ENCODE measurements at places on chromosomes 4 and X.

GRCh38 chr4:152225680-152226079 is 310.2 kb downstream of the FBXW7 start:
- DNase-seq, result no peak

DNA sequence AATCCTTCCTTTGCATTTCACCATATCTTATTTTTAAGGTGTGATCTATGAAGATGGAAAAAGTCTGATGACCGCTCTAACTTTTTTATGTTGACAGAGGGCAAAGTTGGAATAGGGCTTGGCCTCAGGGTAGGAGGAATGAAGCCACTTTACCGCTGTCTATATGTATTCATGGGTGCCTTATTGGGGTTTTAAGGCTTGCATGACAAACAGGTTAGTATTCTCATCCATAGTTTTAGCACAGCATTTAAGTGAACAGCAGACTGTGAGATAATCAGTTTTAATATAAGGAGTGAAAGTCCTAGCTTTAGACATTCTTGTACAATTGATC is 81.7 kb upstream of the BMP2K start:
- DNase-seq, result no peak

- DNase-seq, result no peak
Measured at GRCh38 chrX:3141031-3141430, 99.8 kb downstream of the ARSF start.

DNA sequence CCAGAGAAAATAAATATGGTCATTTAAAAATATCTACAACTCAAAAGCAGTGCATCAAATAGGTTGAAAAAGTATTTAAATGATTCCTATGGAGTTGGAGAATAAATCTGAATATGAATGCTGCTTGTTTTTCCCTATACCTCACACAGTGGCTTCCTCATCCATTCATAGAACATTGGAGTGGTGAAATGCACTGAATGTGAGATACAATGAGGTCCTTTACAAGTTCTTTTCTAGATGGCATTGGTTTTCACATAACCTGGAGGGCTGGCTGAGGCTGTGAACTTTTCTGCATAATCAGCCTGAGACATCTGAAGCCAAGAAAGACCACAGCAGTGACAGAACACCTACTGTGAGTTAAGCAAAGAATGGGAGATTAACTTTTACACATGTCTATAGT is 279.1 kb upstream of the NRK start:
- no peak for DNase-seq

GRCh38 chr4:104747635-104748034 is 252.9 kb upstream of the CXXC4 start:
- no peak for DNase-seq

DNA sequence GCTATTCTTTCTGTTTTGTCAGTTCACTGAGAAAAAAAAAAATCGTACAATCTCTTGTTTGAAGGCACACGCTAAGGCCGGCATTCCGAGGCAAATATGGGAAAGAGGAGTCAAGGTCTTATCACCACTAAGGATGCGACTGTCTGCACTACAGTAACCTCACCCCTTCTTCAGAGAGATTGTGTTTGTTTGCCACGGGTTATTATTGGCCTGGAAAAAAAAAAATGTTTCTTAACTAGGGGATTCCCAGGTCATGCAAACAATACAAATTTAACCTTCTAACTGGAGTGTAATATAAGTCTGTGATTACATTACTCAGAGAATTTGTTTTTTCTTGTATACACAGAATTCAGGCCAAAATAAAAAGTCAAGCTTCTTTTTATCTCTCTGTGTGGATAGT is 168.3 kb downstream of the TMA16 start:
- DNase-seq, result no peak

GRCh38 chr4:111231281-111231680 is 608.4 kb upstream of the PITX2 start:
- DNase-seq, result no peak

DNA sequence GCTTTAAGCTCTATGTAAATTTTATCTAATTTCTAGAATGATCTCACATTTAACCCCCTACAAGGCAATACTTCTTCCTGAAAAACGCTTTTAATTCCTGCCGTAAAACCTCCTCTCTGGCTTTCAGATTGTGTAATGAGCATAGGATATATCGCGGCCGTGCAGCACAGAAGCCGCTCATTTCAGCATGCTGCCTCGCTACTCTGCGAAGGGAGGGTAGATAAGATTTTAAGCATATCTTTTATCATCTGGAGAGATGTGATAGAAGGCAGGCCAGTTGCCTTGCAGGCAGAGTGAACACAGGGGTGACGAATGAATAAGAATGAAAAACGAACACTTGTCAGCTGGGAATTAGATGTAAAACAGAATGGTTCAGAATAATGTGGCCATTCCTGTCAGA is 265.5 kb downstream of the UNC5C start:
- DNase-seq, result no peak

- DNase-seq, result no peak
Measured at GRCh38 chrX:3029129-3029528, 12.1 kb upstream of the ARSF start.

- no peak for DNase-seq
Measured at GRCh38 chr4:156085100-156085499, 131.4 kb upstream of the CTSO start.
